A549 (cell line): ENCODE measurements at places on chromosomes 2 and 18.

GRCh38 chr2:42189235-42189566 is 20.0 kb downstream of the EML4 start:
- no peak for DNase-seq

GRCh38 chr2:146847846-146848245 is 997.0 kb upstream of the ACVR2A start:
- no peak for DNase-seq

DNA sequence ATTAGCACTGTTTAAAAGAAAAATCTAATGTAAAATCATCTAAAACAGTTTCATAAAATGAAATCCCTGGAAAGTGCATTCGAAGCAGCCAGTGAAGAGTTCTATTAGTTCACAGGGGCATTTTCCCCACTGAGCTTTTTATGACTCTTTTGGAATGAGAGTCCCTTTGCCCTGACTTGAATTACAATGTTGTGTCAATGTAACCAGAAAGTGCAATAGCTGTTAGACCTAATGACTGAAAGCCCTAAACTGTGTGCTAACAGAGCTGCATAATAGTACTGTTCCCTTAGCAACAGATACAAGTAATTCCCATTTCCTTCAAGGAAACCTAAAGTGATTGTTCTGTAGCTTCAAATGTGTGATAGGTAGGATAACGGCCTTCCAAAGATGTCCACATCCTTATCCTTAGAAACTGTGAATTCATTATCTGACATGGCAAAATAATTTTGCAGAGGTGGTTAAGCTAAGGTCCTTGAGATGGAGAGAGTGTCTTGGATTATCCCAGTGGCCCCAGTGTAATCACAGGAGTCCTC is 134.4 kb downstream of the L3MBTL4 start:
- no peak for DNase-seq

GRCh38 chr2:189421644-189422043 is 19.6 kb upstream of the WDR75 start:
- DNase-seq: peak; percentile 33

DNA sequence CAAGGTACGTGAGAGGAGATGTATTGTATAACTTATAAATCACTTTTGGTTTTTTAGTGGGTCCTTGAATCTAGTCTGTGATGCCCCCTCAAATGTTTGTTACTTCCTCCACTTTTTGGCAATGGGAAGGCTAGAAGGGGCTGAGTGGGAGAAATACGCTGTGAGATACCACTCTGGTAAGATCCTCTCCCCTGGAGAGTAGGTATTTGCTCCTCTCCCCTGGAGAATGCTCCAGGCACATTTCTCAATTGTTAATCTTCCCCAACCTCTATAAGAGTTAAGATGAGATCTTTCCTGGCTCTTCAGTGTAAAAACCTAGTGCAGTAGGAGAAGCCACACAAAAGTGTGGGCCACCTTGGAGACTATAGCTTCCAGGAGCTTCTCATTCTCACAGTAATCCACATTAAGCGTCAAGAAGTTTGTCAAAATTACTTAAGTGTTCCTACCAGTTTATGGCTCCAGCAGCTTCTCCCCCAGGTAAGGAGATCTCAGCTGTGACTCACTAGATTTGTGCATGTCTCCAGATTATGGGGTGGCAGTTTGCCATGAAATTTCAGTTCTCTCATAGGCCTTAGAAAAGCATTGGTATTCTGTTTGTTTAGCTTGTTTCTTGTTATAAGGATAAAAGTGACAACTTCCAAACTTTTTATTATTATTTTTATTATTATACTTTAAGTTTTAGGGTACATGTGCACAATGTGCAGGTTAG is 182.6 kb downstream of the FSIP2 start:
- no peak for DNase-seq

GRCh38 chr2:46171411-46171953 is 125.7 kb upstream of the EPAS1 start:
- DNase-seq: peak; percentile 59
